ENCODE measurements at places on chromosomes 3 and 15.

GRCh38 chr3:111338059-111338698 is 203.8 kb upstream of the CD96 start:
- no peak for DNase-seq

DNA sequence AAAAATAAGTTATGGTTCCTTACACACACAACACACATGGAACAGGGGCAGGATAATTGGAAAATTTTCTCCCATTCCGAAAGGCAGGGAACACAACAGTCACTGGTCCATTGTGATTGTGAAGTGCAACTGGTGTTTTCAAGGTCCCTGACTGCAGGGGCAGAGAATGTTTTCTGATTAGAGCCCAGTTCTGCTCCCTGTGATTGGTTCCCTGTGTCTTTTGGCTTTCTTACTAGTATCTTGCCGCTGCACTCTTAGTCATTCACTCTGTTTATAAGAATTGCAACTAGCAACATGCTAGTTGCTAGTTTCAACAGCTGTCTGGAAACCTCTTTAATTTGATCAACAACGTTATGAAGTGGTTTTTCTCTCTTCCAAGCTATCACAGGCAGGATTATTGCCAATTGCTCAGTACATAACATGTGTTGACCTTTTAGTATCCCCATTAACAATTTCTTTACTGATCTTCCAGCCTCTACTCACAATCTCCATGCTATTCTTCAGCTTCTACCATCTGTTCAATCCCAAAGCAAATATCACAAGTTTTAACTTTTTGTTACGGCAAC is 177.5 kb downstream of the EPHA6 start:
- no peak for DNase-seq

GRCh38 chr3:110405830-110406585 is 665.6 kb upstream of the NECTIN3 start:
- no peak for DNase-seq

- DNase-seq = no peak
These were observed 8.9 kb downstream of the DUT start for GRCh38 chr15:48340111-48340510.

GRCh38 chr3:53581671-53582070 is 87.3 kb downstream of the CACNA1D start:
- no peak for DNase-seq

- no peak for DNase-seq
These were observed 70.8 kb upstream of the PSMD6 start for GRCh38 chr3:64093825-64094712.

DNA sequence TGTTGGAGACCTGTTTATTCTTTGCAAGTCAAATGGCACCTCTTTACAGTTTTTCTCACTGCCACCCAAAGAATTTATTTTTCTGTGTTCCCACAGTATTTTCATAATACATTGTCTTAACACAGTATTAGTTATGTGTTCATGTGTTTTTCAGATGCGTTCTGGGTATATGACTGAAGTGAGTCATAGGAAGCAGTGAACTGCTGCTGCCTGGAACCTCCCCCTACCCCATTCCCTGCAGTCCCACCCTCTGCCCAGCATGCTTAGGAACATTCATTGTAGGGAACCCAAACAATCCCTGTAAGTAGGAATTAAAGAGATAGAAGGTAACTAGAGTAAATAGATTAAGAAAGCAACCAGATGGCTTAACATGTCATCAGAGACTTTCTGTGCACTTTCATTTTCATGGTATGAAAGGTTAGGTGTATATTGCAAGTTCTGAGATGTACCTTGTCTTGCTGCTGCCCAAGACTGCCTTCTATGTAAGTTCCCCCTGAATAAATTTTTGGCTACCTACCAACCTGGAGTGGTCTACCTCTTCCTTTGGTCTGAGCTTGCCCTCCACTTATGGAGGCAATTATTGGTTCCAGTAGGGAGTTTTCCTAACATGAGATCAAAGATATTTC is 21.9 kb upstream of the SQOR start:
- DNase-seq = no peak

DNA sequence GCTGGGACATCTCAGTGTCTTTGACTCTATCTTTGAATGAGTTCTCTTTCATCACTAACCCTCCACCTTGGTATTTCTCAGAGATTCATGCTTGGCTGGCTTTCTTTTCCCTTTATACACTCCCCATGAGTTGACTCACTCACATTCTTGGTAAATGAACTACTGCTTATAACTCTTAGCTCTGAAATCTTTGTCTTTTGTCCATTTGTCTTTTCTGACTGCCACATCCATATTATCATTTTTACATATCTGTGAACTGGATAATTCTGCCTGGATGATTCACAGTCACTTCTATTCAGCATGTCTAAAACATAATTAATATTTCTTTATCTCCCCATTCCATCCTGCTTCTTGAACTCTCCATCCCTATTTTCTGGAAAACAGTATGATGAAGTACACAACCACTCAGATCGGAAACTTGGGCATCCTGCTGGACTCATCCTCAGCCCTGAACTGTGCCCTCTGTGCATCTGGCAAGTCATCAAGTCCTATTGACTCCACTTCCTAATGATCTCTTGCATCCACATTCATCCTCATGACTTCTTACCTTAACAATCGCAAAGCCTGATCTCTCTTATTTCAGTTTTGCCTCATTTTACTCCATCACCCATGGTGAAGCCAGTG is 66.9 kb downstream of the KCNAB1 start:
- no peak for DNase-seq

DNA sequence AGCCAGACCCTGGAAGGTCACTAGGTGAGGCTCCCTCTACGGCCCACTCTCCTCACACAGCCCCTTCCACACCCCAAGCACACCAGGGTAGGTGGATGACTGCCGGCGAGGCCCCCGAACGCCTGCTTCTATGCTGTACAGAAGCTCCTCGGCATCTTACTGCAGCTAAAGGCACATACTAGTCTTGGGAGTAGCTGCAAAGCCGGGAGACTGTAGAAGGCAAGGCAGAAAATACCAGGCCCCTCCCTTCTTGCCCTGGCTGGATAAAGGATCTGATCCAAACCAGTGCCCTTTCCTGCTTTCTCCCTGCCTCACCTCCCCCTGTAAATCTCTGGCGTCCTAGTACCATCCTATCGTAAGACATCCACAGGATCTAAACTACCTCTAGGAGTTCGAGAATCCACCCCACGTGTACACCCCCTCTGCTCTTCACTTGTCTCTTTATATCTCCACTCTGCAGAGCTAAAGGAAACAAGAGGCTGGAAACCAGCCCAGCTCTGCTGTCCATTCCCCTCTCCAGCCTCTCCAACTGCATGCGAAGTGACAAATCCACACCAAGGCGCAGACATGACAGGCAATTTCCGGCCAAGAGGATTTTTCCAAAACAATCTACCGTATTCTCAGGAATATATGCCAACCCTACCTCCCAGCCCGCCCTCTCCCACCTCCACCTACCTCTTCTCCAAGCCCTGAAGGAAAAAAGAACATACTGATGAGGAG is 11.8 kb downstream of the TNK2 start:
- DNase-seq = no peak

DNA sequence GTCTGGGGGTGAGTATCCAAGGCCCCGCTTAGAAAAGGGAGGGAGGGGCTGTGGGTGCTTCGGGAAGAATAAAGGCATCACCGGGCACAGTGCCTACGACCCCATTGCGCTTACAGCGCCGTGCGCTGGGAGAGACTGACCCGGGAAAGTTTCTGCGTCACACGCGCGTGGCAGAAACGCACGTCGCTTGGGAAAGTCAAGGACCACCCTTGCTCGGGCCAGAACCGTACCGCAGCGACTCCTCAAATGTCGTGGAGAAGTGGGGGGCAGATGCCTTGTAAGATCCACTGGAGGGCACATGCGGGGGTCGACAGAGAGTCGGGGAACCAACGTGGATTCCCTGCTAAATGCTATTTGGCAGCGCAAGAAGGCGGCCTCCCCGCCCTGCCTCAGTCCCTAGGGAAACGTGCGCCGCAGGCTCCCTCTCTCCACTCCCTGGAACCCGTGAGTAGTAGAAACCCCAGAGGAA is 2.4 kb downstream of the ADAMTS9 start:
- no peak for DNase-seq

GRCh38 chr3:9622438-9622837 is 26.9 kb upstream of the MTMR14 start:
- DNase-seq = no peak

GRCh38 chr15:57158589-57158988 is 217.7 kb upstream of the CGNL1 start:
- DNase-seq = no peak

GRCh38 chr3:193737191-193737751 is 144.3 kb downstream of the OPA1 start:
- DNase-seq = no peak

- DNase-seq = no peak
These were observed 60.9 kb downstream of the ARNT2 start for GRCh38 chr15:80464951-80465625.

DNA sequence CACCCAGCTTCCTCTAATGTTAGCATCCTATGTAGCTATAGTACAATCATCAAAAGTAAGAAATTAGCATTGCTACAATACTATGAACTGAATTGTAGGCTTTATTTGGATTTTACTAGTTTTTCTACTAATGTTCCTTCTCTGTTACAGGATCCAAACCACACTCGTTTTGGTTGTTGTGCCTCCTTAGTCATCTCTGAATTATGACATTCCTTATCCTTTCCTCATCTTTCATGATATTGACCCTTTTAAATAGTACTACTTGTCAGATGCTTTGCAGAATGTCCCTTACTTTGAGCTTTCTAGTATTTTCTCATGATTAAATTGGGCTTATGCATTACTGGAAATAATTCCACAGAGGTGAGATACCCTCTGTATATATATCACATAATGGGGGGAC is 265.4 kb downstream of the VPS13C start:
- no peak for DNase-seq

DNA sequence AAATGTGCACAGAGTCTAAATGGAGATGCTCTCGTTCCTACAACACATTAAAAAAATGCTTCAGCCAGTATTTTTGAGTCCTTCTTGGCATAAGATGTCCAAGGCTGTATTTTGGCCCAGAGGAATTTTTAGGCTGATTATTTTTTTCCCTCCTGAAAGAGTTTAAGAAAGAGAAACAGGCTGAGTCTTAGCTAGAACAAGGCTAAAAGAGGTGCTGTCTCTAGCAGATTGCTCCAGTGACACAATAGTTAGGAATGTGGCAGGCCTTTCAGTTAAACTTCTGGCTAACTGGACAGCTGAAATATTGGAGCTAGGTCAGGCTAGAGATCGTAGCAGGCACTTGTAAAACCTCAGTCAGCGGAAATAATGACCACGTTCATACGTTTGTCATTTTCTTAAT is 271.4 kb upstream of the RARB start:
- no peak for DNase-seq

DNA sequence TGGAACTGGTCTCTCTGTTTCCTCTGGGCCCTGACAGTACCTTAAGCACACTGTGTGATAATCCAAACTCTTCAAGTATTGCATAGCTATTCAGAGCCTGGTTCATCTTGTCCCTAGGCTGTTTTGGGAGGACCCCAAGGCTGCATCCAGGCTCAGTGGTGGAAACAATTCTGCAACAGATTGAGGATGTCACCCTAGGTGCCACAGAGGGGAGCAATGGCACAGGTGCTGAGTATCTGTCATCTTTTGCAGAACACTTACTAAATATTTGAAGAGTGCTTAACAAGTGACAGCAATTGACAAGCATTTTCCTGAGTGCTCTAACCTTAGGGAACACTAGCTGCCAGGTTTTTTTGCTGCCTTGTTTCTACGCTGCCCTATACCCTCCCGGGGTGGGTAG is 27.8 kb downstream of the STARD5 start:
- DNase-seq = no peak

- no peak for DNase-seq
These were observed 1245.6 kb downstream of the OTOL1 start for GRCh38 chr3:162742159-162742717.

DNA sequence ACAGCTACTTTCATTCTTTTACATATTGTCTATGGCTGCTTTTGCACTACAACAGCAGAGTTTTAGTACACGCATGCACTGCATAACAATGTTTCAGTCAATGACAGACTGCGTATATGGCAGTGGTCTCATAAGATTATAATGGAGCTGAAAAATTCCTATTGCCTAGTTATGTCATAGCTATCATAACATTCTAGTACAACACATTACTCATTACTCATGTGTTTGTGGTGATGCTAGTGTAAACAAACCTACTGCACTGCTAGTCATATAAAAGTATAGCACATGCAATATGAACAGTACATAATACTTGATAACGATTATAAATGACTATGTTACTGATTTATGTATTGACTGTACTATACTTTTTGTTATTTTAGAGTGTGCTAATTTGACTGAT is 47.9 kb downstream of the QTRT2 start:
- DNase-seq = no peak

- DNase-seq = no peak
These were observed 231.0 kb upstream of the TLE3 start for GRCh38 chr15:70328679-70329115.

GRCh38 chr3:42819351-42819965 is 10.2 kb downstream of the ACKR2 start:
- no peak for DNase-seq

GRCh38 chr15:34621675-34622074 is 38.2 kb upstream of the GOLGA8B start:
- no peak for DNase-seq

DNA sequence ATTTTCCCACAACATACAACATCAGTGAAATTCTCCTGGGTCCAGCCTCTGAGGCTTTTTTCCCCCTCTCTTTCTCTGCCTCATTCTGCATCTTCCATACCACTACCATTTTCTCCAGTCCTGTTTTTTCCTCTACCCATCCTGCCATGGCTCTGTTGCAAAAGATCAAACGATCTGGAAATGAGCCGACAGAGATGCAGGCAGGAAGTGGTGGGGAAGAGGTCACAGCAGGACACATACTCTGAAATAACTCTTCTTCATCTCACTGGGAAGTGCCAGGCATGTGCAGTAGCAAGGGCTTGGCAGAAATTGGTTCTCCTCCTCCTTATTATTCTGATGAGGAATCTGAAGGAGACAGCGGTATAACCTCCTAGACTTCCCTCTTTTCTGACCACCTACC is 114.3 kb downstream of the CORO2B start:
- DNase-seq = no peak

GRCh38 chr15:44282101-44282500 is 6.4 kb upstream of the GOLM2 start:
- DNase-seq = no peak

GRCh38 chr3:159792070-159792469 is 196.6 kb upstream of the IL12A start:
- no peak for DNase-seq

- DNase-seq = no peak
These were observed 616.9 kb downstream of the ZIC1 start for GRCh38 chr3:148026009-148026588.

DNA sequence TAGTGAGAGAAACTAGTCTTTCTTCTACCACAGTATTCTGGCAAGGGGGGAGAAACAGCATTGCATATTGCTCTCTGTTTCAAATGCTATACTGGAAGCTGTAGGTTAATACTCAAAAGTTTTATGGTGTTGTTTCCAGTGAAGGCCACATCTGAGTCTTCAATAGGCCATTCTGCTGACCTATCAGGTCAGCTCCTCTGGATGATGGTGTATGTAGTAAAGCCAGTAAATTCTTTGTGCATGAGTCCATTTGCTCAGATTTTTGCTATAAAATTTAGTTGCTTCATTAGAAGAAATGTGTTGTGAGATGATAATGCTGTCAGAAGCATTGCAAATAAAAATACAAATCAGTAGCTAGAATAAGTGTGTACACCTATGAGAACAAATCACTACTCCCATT is 64.9 kb upstream of the RBMS3 start:
- no peak for DNase-seq

Data from activated CD8-positive, alpha-beta memory T cell treated with anti-CD3 and anti-CD28 coated beads for 48 hours (primary cell).